Hindlimb muscle (tissue), 1 donor: ENCODE measurements at places on chromosomes 3 and 15.
A peak's percentile ranks its signal among the peaks of the same experiment; 100 is the strongest.

GRCh38 chr15:79160211-79160610, 69.6 kb upstream of the RASGRF1 start:
- DNase-seq: no peak

DNA sequence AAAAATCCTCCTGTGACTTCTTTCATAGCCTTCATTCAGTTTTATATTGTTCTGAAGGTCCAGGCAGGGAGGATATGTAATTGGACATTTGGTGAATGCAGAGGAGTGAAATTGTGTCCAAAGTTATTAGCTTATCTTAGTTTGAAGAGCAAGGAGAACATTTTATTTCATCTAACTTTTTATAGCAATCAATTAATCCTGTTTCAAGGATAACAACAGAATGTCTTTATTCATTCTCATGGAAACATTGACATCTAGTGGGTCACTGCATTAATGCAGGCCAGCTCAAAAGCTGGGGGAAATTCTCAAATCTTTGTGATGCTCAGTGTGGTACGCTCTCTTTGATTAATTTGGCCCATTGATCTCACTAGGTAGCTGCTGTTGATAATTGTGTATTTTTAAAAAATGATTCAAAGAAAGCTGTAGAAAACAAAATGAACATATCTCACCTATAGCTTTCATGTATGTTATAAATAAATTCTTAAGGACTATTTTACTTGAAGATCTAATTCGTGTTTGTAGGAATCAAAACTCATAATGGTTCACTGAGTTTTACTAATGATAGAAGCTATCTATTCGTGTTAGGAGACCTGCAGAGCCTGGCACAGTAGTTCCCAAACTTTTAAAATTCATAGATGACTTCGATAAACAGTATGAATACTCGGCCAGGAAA, 150.8 kb upstream of the KCNMB2 start:
- DNase-seq: peak; percentile 56

DNA sequence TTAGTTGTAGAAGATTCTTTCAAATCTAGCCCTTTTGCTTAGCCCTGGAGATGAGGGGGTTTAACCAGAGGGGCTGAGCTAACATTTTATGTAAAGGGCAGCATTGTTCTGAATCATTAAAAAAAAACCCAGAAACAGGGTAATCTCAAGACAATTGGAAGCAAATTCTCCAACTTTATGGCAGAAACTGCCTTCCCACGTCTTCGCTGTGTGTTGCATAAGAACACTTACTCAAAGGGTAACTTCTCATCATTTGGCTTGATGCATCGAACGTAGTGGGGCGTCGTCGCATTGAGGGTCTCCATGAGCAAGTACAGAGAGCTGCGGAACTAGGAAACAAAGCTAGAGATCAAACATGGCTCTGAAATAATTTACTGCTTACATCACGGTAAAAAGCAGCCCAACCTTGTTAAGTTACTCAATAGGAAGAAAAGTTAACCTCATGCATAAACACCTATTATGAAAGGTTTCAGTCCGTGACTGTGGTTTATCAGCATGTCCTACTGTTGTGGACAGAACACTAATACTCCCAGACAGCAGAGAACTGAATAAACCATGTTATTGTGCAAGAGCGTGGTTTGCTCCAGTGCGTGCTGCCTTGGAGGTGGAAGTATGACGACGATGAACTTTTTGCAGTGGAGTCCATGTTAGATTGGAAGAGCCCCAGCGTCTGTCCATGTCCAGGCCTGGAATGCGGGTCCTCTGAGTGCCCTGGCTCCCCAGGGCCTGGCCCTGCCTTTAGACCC, 48.7 kb downstream of the MYO5C start:
- no peak for DNase-seq

GRCh38 chr15:60854858-60855564, 374.1 kb downstream of the RORA start:
- no peak for DNase-seq

DNA sequence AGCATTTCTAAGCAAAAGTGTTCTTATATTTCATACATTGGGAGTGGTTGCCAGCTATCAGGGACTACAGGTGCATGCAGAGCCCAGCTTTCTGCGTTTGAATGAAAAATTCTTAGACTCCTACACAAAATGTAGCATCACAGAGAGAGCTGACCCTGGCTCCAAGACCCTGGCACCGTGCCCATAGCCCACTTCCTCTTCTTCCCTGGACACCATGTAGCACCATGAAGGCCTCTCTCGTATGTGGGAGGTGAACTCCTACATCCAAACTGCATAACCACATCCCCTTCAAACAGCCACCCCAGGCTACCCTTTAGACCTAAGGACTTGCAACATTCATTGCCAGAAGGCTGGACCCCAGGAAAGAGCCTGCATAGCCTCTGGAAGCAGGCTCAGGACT, 35.8 kb upstream of the ATOSA start:
- no peak for DNase-seq

- DNase-seq: no peak
These were observed 11.6 kb downstream of the FAM162A start for GRCh38 chr3:122395582-122395981.

DNA sequence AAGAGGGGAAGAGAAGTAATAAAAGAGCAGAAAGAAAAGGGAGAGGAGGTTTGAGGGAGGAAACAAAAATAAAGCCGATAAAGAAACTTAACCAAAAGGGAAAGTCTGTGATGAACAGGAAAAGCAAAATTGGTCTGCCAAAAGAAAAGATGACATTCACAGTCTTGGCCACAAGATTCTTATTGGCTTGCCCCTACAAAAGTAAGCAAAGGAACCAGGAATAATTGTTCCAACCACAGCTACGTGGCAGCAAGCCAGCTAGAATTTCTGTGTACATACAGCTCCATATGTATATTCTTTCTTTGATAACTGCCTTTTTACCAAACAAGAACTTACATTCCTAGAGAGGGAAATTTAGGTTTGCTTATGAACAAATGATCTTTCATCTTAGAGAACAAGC, 79.6 kb downstream of the MLH1 start:
- peak; percentile 73 for DNase-seq

GRCh38 chr15:59268168-59268851, 61.7 kb downstream of the LDHAL6B start:
- no peak for DNase-seq

GRCh38 chr15:94561036-94561689, 329.8 kb downstream of the MCTP2 start:
- no peak for DNase-seq

DNA sequence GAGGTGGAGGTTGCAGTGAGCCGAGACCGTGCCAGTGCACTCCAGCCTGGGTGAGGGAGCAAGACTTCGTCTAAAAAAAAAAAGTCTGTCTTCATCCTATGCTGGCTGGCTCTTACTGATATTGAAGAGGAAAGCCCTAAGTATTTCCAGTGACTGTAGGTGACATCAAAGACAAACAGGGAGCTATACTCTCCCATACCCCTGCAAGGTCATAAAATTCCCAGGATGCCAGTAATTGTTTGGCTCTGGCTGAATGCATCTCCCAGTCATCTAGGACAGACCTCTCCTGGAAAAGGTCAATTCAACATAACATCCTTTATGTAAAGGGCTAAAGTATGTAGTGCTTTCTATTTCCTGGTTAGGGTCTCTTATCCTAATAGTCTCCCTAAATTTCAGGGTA, 8.0 kb downstream of the ZBBX start:
- no peak for DNase-seq

- DNase-seq: no peak
These were observed 8.5 kb downstream of the PDIA5 start for GRCh38 chr3:123075359-123075758.

- DNase-seq: no peak
These were observed 71.9 kb upstream of the MBNL1 start for GRCh38 chr3:152196782-152197181.

DNA sequence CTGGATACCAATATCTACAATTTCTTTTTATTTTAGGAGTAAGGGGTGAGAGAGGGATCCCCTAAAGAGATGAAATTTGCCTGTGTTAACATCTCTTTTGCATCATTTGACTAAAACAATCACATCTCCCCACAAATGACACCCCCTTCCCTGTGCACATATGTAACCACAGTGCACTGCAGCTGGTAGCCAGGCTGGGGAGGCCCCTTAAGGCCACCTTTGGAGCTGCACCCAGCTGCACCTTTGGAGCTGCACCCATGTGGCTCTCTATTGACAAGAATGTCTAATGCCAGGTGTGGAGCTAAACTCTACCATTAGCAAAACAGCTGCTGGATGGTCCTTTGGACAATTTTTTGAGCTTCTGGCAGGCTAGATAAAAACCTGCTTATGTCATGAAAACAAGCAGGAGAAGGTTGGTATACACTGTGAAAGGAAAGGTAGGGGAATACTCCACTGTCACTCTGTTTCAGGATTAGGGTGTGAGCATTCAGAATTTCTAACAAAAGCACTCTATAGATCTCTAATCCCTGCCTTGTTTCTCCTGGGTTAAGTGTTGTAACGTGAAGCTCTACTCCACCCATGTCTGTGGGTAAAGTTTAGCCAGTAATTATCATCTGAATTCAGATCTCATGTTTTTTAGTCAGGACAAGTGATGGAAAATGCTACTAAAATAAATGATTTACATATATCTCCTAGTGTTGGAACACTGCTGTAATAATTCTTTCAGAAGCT, 52.1 kb downstream of the TFG start:
- no peak for DNase-seq

GRCh38 chr3:169280010-169280585, 383.4 kb downstream of the MECOM start:
- no peak for DNase-seq

GRCh38 chr15:98951493-98952320, 55.9 kb downstream of the PGPEP1L start:
- no peak for DNase-seq

GRCh38 chr15:89329329-89330084, 5.1 kb downstream of the POLG start:
- DNase-seq: no peak

DNA sequence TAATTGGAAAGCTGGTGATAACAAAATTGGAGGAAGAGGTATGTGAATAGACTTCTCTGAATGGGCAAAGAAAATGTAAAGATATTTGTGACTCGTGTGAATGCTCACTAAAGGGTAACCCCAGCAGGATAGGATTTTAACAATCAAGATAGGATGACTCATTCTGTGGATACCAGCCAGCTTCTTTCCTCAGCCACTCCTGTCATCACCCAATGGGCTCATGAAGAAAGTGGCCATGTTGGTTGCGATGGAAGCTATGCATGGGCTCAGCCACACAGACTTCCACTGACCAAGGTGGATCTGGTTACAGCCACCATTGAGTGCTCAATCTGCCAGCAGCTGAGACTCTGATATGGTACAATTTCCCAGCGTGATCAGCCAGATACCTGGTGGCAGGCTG, 40.9 kb downstream of the STRIT1 start:
- DNase-seq: no peak

DNA sequence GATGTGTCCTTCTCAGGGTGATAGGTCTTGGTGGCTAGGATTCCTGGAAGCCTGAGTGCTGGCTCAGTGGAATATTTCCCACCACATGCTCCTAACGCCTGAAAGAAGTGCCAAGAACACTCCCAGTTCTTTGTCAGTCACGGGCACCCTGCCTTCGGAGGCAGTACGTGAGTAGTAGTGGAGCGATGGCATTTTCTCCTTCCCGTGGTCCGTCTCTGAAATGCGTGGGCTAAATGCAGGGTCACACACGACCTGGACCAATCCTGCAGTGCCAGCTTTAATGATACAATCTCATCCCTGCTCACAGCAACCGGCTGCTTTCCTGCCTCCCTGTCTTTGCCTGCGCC, 14.5 kb downstream of the H1-8 start:
- peak; percentile 70 for DNase-seq

DNA sequence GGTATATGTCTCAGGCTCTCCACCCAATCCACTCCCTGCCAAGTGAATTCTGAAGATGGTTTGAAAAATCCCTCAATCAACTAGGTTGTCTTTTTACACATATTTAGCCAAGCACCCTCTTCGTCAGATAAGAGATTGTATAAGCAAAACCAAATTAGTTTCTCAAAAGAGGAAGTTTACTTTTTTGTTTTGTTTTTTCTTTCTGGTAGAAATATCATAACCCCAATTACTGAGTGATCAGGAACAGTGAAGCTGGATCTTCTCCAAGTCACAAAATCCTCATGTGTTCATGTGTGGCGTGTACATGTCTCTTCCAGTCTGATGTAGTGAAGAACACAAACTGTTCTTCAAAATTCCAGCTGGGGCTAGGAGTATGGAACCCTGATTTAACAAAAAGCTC, 180.6 kb downstream of the FOXP1 start:
- no peak for DNase-seq

DNA sequence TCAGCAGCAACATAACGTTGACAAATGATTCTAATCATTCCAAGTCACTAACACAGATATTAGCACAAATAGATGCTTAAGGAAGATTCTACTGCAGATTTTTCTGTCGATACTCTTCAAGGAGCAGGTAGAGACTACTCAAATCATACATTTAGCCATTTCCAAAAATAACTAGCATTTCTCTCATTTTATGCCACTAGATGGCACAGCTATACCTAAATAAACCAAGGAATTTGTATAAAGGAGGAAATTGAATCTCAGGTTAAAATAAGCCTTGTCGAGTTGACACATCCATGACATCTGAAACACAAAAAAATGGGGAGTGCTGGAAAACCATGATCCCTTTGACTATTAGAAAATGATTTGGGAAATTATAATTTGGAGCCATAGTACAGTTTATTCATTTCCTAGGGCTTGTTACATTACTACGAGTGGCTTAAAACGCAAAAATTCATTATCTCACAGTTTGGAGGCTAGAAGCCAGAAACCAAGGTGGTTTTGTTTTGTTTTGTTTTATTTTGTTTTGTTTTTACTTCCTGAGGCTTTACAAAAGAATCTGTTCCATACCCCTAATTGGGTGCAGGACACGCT, 59.5 kb upstream of the STRIT1 start:
- DNase-seq: peak; percentile 38

DNA sequence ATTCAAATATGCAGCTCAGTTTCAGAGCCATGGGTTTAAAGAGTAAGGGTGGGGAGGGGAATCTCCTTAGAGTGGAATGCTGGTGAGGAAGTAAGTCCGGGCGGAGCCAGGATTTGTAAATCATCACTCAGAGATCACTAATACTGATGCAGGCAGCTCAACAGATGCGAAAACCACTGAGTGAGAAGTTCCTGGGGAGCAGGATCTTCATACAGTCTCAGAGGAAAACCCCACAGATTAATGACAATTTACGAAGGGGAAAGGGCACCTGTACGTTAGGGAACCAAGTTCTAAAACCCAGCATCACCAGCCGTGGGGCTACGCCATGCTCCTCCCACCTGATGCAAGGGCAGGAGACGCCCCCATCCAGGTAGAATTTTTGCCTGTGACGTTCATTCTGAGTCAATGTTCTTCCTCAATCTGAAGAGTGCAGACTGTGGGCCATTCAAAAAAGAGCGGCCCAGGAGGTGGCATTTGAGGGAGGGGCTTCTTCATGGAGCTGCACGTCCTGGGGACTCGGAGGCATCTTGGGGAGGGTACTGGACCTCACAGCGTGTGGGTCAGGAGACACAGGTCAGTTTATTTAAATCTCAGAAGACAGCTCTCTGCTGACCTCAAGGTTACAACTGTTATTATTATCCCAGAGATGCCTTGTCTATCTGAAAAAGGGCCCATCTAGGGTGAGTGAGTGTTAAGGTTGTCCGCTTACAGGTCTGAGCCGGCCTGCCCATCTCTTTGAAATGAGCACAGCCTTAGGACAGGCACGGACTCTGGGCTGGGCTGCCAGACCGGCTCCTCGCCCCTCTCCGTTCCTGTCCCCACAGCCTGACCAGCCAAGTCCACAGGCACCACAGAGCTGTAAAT, 228.0 kb downstream of the XXYLT1 start:
- DNase-seq: no peak

GRCh38 chr15:72166716-72167417, 30.7 kb downstream of the GRAMD2A start:
- no peak for DNase-seq
